Memory B cell (primary cell): ENCODE measurements at places on chromosomes 6 and 20.

DNA sequence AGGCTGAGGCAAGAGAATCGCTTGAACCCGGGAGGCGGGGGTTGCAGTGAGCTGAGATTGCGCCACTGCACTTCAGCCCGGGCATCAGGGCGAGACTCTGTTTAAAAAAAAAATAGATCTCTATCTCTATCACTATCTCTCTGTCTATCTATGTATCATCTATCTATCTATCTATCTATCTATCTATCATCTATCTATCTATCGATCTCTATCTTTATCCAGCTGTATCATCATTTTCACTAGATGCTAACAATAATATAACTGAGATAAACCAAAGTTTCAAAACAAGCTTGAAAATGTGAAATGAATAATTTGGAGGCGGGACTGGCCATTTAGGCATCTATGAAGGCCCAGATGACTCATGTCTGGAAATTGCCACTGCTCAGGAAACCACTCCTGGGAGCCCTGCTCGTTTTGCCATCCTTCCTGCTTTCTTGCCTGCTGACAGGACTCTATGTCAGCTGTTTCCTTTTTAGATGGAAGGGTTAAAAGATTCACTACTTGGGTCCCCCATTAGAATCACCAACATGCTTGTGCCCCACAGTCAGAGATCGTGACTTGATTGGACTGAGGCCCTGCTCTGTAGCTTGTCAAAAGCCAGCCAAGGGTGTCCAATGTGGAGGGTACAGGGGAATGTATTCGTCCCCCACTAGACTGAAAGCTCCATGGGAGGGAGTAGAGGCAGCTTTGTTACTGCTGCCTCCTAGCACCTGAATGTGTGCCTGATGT, 61.7 kb downstream of the UTRN start:
- DNase-seq, result no peak

- DNase-seq, result no peak
These were observed 137.5 kb upstream of the PTPN1 start for GRCh38 chr20:50372770-50373088.

GRCh38 chr6:49264909-49265308, 198.1 kb downstream of the MMUT start:
- DNase-seq, result no peak

- no peak for DNase-seq
These were observed 42.7 kb downstream of the LRP11 start for GRCh38 chr6:149821492-149821891.
